GM23338 (cell line): ENCODE measurements at places on chromosomes 3 and 15. TPM values are rescaled to one million over a fixed set of nuclear protein-coding genes. Genes with fewer than 3 reads are reported as not detected.

The RTP3 gene
- 0.16 TPM in 1 of 2 replicates, not detected in the other for polyA plus RNA-seq

The MRAS gene
- polyA plus RNA-seq, result 10.0 and 10.2 TPM in 2 replicates

The SLC6A20 gene
- polyA plus RNA-seq, result 0.05 TPM in 1 of 2 replicates, not detected in the other

The OXTR gene
- 4.9 and 5.5 TPM in 2 replicates for polyA plus RNA-seq

The ASB14 gene
- 0.38 and 0.87 TPM in 2 replicates for polyA plus RNA-seq

The SLC12A1 gene
- 0.52 and 0.57 TPM in 2 replicates for polyA plus RNA-seq

The SLC30A4 gene
- polyA plus RNA-seq, result not detected in 2 replicates
